Left kidney (tissue), 8 donors: ENCODE measurements at places on chromosomes 11 and 22. TPM values are rescaled to one million over a fixed set of nuclear protein-coding genes. Genes with fewer than 3 reads are reported as not detected.

The FGF3 gene
- not detected for polyA plus RNA-seq

The ELMOD1 gene
- polyA plus RNA-seq: 0.12 TPM

The XKR3 gene
- not detected for polyA plus RNA-seq

The SSRP1 gene
- polyA plus RNA-seq: 200 TPM

The CLMP gene
- polyA plus RNA-seq: 34.1 TPM

The F2 gene
- 0.68 TPM for polyA plus RNA-seq

The C22orf39 gene
- 41.1 TPM for polyA plus RNA-seq

The LINC01488 gene
- polyA plus RNA-seq: not detected

The IFITM1 gene
- 38.1 TPM for polyA plus RNA-seq

The APOA4 gene
- polyA plus RNA-seq: not detected

The CHORDC1 gene
- polyA plus RNA-seq: 60.3 TPM

- no peak for DNase-seq
These were observed 3.6 kb downstream of the MYBPC3 start for GRCh38 chr11:47348859-47349258.

GRCh38 chr11:128528294-128528693 is 59.1 kb downstream of the ETS1 start:
- DNase-seq: no peak

DNA sequence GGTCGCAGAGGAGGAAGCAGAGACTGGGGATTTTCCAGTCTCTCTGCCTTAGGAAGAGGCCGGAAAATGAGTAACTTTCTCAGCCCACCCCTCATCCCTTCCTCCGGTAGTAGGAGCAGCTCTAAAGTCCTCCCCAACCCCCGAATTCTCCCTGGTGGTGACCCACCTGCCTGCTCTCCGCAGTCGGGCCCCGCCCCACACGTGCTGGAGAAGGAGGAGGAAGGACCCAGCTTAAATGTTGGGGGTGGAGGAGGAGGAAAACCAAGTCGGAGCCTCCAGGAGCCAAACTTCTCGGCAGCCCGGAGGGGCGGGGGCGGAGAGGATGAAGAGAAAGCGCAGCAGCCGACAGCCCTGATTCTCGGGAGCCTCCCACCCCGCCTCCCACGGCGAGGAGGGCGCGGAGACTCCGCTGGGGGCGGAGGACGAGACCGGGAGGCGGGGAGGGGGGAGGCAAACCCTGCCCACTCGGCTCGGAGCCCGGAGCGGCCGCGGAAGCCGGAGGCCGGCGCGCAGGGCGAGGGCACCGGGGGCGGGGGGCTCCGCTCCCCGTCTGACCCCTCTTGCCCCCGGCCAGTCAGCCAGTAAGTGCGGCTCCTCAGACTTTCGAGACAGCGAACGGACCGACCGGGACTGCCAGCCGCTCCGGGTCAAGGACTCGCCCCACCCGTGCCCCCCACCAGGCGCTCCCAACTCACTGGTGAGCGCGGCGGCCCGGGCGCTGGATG is at the start of gene TPBGL:
Gene TPBGL, plus strand, starts transcription at position 464 of the 725 bp plus-strand sequence. CDS start 276 bp downstream, outside the sequence.
- DNase-seq: no peak

- no peak for DNase-seq
These were observed at the start of gene KCNJ11 for GRCh38 chr11:17388609-17389210. KCNJ11 (minus strand) TSS chr11:17388659; CDS start chr11:17388091, 568 bp downstream.

GRCh38 chr11:80718611-80719291 is 1277.9 kb upstream of the TENM4 start:
- DNase-seq: no peak

DNA sequence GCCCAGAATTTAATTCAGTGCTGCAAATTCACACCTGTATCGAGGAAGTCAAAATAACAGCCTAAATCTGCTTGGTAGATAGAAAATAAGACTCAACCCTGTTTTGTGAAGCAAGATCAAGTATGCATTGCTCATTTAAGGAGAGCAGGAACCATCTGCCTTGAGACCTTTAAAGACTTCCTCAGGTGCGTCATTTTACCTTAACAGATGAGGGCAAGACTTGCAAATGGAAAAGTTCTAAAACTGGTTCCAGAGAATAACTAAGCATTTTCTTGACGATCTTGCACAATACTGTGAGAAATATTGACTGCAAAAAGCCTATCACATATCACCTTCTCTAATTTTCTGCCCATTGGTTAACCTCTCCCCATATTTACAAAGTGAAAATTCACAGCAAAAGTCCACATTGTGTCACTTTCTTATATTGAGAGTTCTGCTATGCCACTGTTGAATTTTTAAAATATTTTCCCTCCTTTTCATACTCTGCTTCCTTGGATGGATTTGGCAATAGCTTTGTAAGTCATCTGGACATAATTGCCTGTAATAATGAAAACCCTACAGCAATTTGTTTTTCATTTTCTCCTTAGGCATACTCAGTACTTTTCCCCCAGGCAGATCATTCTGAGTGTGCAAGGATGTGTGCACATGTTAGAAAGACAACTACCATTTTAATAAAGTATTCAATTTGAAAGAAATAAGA is 234.2 kb downstream of the AASDHPPT start:
- no peak for DNase-seq

DNA sequence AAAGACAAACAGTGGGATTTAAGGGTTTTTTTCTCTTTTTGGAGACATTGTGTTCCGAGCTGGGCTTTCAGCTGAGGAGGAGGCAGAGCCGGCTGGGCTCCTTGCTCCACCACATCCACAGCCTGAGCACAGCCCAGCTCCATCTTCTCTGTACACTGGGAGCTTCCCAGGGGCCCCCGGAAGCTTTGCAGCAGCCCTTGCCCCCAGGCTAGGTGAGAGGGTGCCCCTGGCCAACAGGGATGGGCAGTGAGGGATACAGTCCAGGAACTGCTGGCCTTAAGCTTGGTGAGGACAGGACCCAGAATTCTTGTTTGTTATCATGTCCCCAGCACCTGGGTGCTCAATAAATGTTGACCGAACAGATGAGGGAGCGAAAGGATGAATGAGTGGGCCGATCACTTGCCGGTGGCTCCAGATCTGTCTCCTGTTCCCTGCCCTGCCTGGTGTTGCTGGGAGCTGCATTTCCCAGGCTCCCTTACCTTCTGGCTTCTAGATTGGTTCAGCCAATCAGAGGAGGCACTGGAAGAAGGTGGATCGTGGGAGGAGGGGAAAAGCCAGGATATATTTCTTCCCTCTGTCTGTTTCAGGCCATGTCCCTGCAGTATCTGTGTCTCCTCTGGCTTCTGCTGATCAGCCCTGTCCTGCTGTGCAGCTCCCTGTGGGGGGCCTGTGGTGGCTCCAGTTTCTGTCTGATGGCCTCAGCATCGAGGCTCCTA is 26.5 kb upstream of the NECTIN1 start:
- no peak for DNase-seq

DNA sequence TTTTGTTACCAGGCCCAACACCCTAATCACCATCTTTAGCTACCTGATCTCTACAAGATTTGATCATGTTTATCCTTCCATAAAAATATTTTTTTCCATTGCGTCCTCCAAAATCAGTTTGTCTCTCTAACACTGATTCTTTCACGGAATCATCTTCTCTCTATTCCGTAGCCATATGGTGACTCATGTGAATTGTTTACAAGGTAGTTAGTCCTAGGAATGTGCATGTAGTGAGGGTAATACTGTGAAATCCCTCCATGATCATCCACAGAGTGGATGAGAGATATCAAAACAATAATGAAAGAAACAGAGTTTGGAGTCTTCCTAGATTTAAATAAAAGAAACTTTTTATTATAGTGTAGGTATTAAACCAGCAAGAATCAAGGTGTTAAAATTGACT is 230.2 kb downstream of the METTL15 start:
- DNase-seq: no peak

GRCh38 chr11:20089367-20089766 is 70.9 kb downstream of the DBX1 start:
- no peak for DNase-seq

- no peak for DNase-seq
These were observed 27.0 kb downstream of the MFNG start for GRCh38 chr22:37459206-37459605.

DNA sequence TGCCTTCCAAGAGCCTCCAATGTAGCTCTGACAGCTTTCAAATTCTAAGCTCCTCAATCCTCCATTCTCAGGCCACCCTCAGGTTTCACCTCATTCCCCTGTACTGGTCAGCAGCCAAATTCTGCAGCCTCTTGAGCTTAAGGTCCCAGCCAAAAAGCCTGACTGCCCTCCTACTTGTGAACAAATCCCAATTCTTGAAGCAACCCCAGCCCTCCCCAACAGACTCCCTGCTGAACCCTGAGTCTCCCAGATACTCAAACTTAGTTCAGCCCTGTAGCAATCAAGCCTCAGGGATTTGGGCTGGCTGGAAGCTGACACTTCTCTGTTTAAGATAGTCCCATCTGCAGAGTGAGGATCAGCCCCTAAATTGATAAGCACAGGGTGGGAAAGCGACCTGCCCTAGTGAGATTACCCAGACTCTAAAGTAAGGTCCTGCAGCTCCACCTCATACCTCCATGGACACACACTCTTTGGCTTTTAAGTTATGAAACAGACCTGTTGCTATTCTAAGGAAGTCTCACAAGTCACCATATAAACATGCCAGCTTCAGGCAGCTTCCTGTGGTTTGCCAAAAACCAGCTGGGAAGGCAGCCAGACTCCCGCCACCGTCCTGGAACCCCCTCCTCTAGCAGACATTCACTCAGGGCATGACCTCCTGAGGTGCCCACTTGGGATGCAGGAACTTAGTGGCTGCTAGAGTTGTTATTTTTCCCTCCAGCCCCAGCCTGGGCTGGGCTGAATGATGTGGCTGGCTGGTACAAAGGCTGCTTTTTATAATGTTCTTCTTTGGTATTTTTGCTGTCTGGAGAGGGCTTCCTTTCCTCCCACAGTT is 82.5 kb upstream of the PICALM start:
- no peak for DNase-seq

- DNase-seq: peak; percentile 14
These were observed 9.3 kb upstream of the ACAT1 start for GRCh38 chr11:108112057-108112456.

DNA sequence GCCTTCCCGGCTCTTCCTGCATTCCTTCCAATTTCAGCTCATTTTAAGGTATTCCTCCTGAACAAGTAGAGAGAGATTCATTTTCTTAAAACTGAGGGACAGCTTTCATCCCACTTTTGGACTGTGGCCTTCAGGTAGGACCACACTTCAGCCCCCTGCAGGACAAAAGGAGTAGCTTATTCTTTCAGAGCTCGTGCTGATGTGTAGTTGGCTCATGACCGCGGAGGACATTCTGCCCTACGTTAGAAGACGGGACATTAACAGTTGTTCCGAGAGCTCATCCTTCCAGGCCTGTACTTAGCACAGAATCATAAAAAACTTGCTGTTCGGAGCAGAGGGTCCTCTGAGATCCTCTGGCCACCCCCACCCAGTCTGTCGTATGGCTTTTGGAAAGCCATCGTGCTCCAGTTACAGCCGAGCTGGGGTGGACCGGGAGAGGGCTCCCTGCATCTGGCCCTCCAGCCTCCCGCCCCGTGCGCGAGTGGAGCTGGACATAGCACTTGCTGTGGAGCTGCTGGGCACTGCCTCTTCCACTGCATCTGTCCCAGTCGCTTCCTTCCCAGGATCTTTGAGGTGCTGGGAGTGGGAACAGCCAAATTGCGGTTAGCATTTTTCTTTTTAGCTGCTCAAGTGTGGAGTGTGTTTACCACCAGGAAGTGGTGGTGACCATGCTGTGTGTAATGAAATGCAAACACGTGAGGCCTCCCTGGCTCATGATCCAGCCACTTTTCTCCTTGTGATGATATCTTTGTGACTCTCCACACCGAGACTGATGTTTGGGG is 250.3 kb downstream of the TBC1D22A start:
- no peak for DNase-seq

DNA sequence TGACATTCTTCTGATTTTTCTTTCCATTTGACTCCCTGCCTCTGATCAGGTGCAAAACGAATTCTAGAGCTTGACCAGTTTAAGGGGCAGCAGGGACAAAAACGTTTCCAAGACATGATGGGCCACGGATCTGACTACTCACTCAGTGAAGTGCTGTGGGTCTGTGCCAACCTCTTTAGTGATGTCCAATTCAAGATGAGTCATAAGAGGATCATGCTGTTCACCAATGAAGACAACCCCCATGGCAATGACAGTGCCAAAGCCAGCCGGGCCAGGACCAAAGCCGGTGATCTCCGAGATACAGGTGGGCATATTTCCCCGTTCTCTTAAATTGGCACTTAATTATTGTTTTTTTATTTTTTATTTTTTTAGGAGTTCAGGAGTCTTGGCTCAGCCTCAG is 15.4 kb downstream of the XRCC6 start:
- no peak for DNase-seq

DNA sequence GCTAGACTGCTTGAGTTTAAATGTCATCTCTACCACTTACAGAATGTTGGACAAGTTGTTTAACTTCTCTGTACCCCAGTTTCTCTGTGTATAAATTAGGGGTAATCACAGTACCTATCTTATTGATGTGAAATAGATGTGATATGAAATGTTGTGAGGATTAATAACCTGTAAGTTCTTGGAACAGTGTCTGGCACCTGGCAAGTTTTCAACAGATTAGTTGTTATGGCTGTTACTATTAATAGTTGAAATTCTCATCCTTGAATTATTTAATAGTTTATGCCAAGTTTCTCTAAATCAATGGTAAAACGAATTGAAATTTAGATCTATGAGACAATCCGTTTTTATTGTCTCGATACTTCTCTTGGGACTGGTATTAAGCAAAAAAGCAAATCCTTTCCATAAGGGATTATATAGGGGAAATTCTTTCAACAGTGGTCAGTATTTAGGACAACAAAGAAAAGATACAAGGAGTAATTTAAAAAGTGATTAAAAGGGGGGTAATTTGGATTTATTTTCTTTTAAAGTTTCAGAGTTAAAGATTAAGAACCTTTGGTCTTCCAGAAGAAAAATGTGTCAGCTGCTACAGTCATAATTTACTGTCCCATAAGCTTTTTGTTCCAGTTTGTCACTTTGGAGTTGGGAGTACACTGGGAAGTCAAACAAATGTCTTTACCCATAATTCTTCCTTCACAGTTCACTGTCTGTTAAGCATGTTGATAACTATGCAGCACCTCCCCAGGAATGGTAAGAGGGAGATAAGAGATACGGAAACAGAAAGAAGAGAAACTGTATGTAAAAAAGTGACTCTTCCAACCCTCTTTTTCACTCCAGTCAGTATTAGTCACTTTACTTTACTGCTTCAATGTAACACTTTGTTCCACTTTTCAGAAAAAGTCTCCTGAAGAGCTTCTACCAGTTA is 13.2 kb downstream of the PDE3B start:
- no peak for DNase-seq

GRCh38 chr22:35912658-35913057 is 116.0 kb downstream of the RBFOX2 start:
- no peak for DNase-seq

GRCh38 chr22:48228468-48228867 is 1466.0 kb downstream of the TBC1D22A start:
- DNase-seq: no peak

- no peak for DNase-seq
These were observed 9.9 kb downstream of the MICAL2 start for GRCh38 chr11:12120031-12121008.

- DNase-seq: no peak
These were observed 51.4 kb downstream of the ME3 start for GRCh38 chr11:86620891-86621521.

DNA sequence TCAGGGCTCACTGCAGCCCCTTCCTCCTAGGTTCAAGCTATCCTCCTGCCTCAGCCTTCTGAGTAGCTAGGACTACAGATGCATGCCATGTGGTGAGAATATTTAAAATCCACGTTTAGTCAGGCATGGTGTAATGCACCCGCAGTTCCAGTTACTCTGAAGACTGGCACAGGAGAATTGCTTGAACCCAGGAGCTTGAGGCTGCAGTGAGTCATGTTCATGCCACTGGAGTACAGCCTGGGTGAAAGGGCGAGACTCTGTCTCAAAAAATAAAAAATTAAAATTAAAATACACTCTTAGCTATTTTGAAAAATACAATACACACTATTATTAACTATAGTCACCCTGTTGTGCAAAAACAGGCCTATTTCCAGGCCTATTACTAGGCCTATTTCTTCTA is 38.4 kb downstream of the NOX4 start:
- DNase-seq: no peak
